Activated T-cell treated with anti-CD3 and anti-CD28 coated beads for 1 hour (primary cell): ENCODE measurements at places on chromosomes 7 and 10.

DNA sequence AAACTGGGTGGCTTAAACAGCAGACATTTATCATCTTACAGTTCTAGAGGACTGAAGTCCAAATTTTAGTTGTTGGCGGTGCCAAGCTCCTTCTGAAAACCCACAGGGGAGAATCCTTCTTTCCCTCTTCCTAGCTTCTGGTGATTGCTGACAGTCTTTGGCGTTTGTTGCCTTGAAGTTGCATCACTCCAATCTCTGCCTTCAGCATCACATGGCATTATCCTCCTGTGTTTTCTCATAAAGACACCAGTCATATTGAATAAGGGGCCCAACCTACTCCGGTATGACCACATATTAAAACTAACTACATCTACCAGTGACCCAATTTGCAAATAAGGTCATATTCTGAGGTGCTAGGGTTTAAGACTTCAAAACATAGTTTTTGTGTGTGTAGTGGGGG is 472.1 kb upstream of the IGFBP3 start:
- DNase-seq, result no peak

GRCh38 chr7:156932006-156932405 is 17.5 kb upstream of the NOM1 start:
- DNase-seq, result no peak

- DNase-seq, result no peak
These were observed 108.0 kb downstream of the MKI67 start for GRCh38 chr10:128018236-128018635.

- DNase-seq, result no peak
These were observed 79.9 kb upstream of the AGR3 start for GRCh38 chr7:16961641-16962040.

GRCh38 chr7:159007996-159008389 is 136.7 kb downstream of the VIPR2 start:
- no peak for DNase-seq

DNA sequence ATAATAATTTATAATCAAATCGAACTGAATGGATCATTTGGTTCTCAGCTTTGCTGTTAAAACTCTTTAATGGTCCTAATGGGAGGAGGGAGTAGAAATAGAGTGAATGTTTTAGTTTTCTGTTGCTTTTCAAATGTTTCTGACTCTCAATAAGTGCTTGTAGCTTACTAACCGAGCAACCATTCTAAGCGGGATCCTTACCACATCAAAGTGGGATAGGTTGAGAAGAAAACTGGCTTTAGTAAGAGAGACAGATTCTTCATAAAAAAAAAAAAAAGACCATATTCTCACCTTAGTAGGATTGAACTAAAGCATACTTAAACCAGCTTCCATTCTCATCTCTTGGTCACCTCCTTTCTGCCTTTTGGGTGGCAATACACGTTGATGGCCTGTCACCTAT is 584.2 kb downstream of the AUTS2 start:
- no peak for DNase-seq

GRCh38 chr10:85781404-85781803 is 585.2 kb downstream of the GRID1 start:
- DNase-seq, result no peak

- no peak for DNase-seq
These were observed 65.2 kb downstream of the ZMYND11 start for GRCh38 chr10:200405-200804.

GRCh38 chr7:102934701-102935100 is 21.9 kb downstream of the LRRC17 start:
- no peak for DNase-seq

- no peak for DNase-seq
These were observed 37.0 kb downstream of the NRAP start for GRCh38 chr10:113626809-113627355.

- no peak for DNase-seq
These were observed 341.7 kb downstream of the GPR37 start for GRCh38 chr7:124423863-124424262.

DNA sequence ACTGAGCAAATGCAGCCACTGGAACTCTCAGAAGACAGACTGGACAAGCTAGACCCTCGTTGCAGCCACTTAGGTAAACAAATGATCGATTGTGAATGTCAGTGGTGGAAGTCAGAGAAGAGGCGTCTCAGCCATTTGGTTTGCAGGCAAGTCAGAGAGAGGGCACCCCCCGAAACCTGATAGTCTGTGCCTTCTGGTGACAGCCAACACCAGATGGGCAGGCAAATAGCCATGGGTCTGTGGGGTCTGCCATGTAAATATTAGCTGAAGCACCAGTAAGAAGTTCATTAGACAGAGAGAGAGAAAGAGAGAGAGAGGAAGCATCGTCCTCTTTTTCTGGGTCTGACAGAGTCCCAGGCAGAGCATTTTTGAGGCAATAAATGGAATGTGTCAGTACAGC is 5.4 kb downstream of the PPP1R17 start:
- no peak for DNase-seq

DNA sequence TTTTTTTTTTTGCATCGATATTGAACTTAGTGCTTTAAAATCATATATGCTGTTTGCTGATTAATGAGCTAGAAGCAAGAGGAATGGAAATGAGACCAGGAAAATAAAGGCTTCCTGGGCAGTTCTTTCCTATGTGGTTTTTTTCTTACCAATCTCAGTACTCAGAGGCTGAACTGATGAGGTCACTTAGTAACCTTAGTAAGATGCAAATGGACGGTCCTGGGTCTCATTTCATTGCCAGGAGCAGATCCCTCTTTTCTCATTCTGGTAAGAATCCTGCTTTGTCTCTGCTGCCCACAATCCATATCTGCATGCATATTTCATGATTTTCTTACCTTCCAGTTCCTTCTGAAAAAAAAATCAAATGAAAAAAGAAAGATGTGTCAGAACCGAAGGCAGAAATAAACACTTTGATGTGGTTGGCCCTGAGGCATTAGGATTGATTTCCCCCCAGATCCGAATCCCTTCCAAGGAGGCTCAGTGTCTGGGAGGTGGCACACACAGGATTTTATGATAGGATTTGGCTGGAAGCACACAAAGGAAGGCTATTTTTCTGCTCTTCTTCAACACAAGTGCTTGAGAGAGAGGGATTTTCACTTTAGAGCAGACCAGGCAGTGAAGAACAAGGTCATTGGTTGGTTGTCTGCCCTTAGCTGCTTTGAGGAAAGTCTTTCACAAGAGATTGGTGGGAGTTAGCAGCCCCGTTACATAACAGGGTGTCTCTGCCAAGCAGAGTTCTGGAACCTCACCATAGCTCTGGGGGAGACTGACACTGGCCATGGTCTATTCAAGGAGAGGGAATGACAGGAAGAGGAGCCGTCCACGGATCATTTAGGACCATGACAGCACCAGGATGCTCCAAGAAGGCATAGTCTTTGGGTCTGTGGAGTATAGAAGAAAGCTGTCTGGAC is 150.0 kb downstream of the CAMK1D start:
- no peak for DNase-seq

DNA sequence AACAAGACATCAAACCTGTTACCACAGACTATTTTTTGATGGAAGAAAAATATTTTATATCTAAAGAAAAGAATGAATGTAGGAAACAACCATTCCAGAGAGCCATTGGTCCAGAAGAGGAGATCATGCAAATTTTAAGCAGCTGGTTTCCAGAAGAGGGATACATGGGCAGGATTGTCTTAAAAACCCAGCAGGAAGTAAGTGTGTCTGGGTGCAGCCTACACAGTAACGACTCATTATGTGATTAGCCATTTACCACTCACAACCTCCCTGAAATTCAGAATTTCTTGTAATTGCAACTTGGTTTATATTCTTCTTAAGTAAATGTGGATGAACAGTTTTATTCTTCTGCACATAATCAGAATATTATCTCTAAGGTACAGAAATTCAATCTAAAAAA is 46.2 kb downstream of the NOC3L start:
- DNase-seq, result no peak

GRCh38 chr7:127717502-127718339 is 65.7 kb downstream of the SND1 start:
- no peak for DNase-seq

DNA sequence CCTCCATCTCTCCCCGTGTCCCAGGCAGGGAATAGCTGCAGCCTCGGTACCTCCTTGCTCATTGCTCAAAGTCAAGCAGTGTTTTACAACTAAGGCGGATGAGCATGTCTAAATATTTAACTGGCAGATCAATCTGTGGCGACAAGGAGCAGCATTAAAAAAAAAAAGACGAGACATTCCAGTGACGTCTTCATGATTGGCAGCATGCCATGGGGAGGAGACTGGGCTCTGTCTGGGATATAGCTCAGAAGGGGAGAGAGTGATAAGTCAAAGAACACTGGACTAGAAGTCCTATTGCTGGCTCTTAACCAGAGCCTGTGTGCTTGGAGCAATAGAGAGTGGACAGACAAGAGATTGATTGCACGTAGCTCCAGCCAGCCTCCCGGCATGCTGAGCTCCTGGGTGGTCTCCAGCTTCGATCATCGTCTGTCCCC is 287.5 kb upstream of the PODXL start:
- no peak for DNase-seq

GRCh38 chr7:139046143-139046542 is 10.3 kb upstream of the ZC3HAV1L start:
- DNase-seq, result no peak

DNA sequence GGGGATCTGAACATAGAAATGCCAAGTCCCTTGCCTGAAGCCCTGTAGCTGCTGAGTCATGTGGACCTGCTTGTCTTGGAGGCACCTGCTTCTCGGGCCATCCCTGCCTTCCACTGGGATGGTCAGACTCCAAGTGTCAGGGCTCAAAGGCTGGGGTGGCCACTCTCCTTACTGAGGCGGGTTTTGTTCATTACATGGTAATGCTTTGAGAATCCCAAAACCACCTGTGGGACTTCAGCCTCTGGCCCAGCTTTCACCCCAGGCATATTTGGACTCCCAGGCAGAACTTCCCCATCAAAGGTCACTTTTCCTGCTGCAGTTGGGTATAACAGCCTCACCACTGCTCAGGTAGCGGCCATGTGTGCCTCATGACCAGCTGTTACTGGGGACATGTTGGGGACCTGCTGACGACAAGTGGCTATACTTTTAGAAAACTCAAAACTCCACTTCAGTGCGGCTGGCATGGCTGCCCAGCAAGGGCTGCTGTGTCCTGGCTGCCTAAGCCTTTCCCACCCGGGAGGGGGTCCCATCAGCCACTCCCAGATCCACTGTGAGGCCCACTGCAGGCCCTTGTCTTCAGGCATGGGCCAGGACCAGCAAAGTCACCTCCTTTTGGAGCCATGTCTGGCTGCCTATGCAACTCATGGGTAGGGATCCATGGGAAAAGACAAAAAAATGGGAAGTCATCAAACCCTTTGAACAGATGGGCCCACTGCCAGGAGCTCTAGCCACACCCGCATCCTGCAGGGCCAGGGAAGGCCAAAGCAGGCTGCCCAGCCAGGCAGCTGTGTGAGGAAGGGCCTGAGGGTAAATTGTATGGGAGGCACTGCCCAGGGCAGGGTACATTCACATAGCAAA is 96.7 kb downstream of the ARHGAP22 start:
- no peak for DNase-seq

DNA sequence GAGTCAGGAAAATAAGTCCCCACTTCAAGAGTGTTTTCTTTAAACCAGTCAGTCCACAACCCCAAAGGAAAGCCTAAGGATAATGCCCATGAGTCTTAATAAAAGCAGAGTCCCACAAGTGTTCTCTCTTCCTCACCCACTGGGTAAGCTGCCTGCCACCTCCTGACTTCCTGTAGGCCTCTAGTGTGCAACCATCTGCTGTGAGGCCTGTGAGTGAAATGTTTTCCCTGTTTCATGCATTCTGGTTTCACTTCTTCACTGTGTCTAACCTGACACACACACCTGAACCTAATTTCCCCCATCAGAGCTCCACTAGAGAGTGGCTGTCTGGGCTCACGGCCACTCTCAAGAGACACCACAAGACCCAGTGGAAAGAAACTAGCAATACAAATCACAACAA is 38.9 kb upstream of the GDF10 start:
- peak; percentile 24 for DNase-seq

GRCh38 chr10:129163531-129163930 is 303.5 kb upstream of the MGMT start:
- DNase-seq, result no peak

DNA sequence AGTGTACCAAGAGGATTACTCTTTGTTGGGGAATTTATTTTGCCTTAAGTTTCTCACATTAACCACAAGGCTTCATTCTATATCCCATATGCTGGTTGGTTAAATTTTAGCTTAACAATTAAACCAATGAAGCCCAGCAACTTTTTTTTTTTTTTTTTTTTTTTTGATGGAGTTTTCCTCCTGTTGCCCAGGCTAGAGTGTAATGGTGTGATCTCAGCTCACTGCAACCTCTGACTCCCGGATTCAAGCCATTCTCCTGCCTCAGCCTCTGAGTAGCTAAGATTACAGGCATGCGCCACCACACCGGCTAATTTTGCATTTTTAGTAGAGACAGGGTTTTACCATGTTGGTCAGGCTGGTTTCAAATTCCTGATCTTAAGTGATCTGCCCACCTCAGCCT is 75.0 kb upstream of the MKX start:
- no peak for DNase-seq

GRCh38 chr7:101527844-101528667 is 101.0 kb downstream of the MYL10 start:
- DNase-seq, result no peak

- no peak for DNase-seq
These were observed 270.6 kb downstream of the TRIL start for GRCh38 chr7:28687537-28687936.

GRCh38 chr10:100510533-100511308 is 8.9 kb downstream of the SEC31B start:
- DNase-seq, result peak; percentile 39
